ENCODE measurements at places on chromosomes 5 and 9.

DNA sequence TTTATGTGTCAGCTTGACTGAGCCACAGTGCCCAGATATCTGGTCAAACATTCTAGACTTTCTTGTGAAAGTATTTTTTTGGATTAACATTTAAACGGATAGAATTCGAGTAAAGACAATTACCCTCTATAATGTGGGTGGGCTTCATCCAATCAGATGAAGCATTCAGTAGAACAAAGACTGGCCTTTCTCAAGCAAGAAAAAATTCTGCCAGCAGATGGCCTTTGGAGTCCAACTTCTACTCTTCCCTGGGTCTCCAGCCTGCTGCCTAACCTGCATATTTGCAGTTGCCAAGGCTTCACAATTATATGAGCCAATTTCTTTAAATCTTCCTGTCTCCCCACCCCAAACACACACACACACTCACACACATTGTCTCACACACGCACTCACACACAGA, 86.4 kb downstream of the MED10 start:
- DNase-seq: no peak

GRCh38 chr9:9392755-9393154, 1220.0 kb downstream of the PTPRD start:
- no peak for DNase-seq

DNA sequence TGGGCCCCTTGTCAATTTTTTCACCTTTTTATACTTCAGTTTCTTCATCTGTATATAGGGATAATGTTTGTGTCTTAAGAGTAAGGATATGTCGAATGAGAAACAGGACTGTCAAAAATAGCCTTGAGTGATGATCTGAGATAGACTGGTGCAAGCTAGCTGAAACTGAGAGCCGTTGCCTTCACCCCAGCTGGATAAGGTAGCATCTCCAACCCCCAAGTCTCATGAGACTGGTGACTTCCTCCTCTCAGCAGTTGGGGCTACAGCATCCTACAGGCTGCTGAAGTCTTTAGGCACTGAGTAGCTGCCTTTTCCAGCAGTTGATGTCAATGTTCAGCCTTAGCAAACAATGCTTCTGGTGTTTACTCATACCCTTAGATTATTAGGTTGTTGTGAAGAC, 330.2 kb downstream of the OSTF1 start:
- no peak for DNase-seq

DNA sequence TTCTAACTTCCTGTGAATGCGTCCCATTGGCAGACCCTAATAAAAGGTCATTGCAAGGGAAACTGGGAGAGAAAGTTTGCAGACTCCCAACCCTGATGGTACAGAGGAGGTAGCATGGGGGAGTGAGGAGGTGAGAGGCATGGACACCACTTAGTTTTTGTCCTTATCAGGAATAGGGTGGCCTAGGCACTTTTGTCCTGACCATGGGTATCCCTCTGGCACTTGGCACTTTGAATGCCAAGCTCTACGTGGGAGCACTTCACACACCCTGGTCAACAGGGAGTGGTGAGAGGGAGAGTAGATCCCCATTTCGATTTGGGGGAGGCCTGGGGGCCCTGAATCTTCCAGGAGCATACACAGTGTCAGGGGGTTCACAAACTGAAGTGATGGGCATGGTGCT, 75.6 kb upstream of the SH3PXD2B start:
- DNase-seq: no peak

- DNase-seq: peak; percentile 57
Observed at GRCh38 chr9:115650768-115651167, 502.8 kb upstream of the PAPPA start.

DNA sequence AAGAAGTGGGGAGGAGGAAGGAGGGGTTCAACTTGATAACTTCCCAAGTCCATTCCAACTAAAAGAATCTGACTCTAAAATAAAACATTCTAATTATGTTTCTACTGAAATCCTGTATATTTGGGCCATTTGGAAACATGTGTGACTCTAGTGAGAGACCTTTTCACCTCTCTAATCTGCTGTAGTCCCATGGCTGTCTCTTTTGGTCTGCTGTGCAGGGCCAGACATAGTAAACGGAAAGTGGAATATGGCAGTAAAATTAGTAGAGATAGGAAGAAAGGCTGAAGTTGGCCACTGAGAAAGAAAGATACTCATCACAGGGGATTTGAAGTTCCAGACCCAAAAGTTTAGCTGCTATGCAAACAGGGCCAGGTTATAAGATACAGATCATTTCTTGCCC, 15.9 kb downstream of the RFX3 start:
- DNase-seq: no peak

- no peak for DNase-seq
Observed at GRCh38 chr5:159908591-159908940, 7.7 kb upstream of the ADRA1B start.

DNA sequence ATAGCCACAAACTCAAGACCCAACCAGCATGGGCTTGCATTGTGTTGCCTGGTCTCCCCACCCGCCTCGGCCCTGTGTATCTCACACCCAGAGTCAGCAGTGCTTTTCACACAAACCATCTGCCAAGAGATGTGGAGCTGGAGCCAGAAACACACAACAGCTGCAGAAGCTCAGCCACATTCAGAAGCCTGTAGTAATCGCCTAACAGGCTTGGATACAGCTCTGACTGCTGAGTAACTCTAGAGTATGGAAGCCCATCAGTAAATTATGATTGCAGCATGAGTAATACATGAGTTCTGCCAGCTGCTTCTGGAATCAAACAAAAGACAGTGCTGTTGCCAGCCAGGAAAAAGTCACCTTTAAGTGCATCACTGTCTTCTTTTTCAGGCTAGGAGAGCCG, 16.0 kb downstream of the TEK start:
- peak; percentile 82 for DNase-seq
